ENCODE measurements at places on chromosomes 6 and 20.

GRCh38 chr20:47063407-47063806, 168.8 kb downstream of the EYA2 start:
- no peak for DNase-seq

DNA sequence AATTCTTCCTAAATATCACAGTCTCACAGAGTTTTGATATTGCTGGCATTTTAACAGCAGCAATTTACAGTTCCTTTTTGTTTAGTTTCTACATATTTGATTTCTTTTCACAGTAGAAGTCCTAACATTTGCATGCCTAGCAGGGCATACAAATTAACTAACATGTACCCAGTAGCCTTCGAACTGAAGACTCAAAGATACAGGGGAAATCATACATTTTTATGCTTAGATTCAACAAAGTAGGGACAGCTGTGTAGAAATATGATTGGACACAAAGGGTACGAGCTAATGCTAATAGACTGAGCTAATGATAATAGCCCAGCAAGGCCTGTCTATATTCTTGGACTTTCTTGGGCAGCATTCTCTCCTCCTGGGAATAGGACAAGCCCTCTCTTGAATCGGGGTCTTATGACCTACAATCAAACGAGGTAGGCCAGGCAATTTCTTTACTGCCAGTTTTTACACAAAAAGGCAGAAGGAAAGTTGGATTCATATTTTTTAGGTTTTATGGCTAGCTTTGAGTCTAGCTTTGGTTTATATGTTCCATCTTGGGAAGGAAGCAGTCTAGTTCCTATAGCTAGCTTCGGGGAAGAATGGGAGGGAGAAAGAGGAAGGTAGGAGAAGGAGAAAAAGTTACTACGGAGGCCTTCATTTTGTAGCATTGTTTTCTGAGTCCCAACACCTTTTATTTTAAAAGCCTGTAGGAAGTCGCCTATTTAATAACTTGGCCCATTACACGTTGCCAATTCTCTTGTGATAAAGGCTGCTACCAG, 115.8 kb downstream of the HFE start:
- no peak for DNase-seq

DNA sequence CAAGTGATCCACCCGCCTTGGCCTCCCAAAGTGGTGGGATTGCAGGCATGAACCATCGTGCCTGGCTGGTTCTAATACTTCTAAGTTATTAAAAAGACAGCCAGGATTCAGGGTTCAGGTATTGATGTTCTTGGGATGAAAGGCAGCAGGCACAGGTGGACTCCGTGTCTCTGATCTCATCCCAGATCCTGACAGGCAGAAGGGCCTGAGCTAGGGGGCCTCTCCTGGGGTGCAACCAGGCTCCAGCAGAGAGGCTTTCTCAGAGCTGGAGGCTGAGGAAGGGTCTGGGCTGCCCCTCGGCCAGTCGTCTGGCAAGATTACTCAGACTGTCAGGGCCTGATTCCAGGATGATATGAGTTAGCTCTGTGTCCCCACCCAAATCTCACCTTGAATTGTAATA, 106.3 kb downstream of the SCML4 start:
- DNase-seq: no peak

DNA sequence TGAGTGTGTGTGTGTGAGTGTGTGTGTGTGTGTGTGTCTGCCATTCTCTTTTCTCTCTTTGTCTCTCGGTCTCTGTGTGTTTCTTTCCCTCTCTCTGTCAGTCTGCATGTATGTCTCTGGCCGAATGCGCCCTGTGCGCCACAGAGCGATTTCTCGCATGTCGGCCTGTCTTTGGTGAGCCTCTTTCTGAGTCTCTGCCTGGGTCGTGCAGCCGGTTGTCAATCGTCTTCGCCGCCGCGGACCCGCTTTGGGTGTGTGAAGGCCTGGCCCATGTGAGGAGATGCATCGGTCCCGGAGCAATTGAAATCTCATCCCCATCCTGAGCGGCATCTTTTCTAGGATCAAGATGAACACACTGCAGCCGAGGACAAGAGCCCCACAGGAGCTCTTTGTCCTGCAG, 1567.2 kb upstream of the DEFB115 start:
- no peak for DNase-seq

- DNase-seq: no peak
These were observed 36.6 kb downstream of the MTRES1 start for GRCh38 chr6:107064579-107065065.

GRCh38 chr20:50792708-50793574, 1.9 kb upstream of the BCAS4 start:
- no peak for DNase-seq

DNA sequence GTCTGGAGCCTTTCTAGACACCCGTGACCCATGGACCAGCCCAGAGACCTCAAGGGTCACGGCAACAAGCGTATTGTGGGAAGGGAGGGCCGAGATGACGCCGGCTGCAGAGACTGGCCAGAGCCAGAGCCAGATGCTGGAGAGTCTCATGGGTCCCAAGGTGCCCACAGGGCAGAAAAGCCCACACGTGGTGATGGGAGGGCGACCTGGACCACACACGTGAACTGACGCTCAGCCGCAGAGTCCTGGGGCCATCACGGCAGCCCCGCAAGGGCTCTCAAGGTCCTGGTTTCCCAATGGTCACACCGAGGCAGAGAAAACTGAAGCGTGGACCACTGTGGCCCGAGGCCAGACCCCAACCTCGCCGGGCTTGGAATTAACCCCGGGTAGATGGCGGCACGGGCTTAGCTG, 92.6 kb downstream of the YTHDF1 start:
- DNase-seq: no peak

GRCh38 chr20:48459722-48460395, 367.9 kb downstream of the PREX1 start:
- DNase-seq: no peak

DNA sequence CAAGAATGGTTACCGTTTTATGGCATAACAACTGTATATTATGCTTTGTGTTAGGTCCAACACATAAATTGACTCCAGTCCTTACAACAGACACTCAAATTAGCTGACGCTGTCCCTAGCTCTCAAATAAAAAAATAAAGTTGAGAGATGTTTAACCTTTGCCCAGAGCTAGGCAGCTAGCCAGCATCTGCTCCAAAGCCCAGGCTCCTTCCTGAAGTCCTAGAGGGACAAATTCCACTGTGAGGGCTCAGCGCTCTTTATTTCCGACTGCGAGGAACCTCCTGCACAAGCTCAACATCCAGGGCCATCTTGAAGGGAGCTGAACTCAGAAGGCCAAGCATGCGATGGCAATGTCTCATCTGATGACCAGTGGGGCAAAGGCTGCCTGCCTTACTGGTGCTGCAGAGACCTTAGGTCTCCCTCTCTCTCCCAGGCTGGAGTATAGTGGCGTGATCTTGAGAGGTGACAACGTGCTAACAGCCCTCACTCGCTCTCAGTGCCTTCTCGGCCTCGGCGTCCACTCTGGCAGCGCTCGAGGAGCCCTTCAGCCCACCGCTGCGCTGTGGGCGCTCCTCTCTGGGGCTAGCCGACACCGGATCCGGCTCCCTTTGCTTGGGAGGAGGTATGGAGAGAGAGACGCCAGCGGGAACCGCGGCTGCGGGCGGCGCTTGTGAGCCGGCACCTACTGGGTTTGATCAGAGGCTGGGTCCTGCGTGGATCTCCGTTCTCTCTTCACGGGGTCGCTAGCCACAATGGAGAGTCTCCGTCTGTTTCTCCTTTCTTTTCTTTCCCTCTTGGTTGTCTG, 24.7 kb upstream of the GFOD1 start:
- no peak for DNase-seq

- DNase-seq: no peak
These were observed 67.4 kb downstream of the AIG1 start for GRCh38 chr6:143127941-143128680.

- DNase-seq: no peak
These were observed 8.2 kb upstream of the PYGB start for GRCh38 chr20:25239387-25240370.

- DNase-seq: no peak
These were observed 53.3 kb upstream of the EYA4 start for GRCh38 chr6:133187657-133188453.

- no peak for DNase-seq
These were observed 39.2 kb upstream of the RNF182 start for GRCh38 chr6:13885601-13886000.

DNA sequence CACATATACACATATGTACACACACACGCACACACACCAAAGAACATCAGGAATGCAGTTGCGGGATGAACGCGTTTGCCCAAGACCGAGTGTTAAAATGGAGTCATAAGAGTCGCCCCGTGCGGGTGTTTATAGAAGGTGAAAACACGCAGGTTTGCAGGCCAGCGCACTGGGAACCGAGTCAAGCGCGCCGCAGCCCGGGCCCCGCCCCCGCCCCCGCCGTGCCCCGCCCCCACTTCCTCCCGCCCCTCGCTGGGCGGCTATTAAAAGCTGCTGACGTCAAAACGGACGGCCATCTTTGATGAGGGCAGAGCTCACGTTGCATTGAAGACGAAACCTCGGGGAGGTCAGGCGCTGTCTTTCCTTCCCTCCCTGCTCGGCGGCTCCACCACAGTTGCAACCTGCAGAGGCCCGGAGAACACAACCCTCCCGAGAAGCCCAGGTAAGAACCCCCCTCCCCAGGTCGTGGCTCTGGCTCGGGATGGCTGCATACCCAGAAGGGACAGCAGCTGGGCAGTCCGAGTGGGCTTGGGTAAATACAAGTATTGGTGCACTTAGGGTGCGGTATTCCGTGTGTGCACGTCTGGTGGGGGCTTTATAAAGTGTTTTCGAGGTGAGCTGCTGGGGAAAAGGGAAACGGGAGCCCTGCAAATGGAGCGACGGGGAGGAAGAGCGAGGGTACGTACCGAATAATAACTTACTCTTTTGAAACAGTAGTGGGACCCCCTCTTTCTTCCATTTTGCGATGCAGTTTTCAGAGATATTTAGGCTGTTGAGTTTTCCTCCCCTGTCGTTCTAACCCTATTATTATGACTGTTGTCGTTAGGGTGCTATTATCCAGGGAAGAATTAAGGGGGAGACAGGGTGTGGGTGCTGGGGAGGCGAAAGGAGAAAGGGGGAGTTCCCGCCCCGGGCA, at the start of gene SNAP25:
Gene SNAP25, plus strand, starts transcription at position 295 of the 916 bp plus-strand sequence. CDS start 56,662 bp downstream, outside the sequence.
- peak; percentile 2 for DNase-seq

DNA sequence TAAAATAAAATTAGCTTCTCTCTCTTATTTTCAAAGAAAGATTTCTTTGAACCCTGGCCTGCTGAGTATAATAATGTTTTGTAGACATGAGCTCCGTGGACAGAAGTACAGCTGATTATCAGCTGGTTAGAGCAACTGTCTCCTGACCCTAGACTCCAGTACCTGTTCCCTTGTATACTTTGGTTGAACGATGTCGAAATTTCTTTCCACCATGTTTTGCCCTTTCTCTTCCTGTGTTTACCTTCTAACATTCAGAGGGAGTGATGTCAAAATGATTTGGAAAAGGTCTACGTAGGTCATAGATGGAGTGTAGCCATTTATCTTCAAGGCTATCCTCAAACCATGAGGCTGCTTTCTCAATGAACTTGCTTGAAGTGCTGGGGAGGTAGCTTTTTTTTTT, 16.8 kb upstream of the ADTRP start:
- DNase-seq: no peak

GRCh38 chr6:137155830-137156229, 17.6 kb downstream of the IL22RA2 start:
- DNase-seq: no peak

DNA sequence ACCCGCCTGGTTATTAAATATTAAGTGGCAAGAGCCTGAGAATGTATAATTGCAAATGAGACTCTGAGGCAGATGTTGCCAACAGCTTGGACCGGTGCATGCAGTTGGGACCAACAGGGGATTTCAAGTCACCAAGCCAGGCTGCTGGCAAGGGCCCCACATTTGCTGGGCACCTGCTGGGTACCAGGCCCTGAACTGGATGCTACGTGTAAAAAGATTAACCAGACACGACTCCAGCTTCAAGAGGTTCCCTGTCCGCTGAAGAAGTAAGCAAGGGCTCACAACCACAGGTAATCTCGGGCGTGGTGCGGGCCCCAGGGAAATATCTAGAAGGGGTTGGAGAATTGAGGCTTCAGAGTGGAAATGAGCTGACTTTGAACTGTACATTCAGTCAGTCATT, 13.2 kb upstream of the SIRPA start:
- no peak for DNase-seq

GRCh38 chr6:74805916-74806696, 399.7 kb downstream of the COL12A1 start:
- DNase-seq: no peak

GRCh38 chr6:106194949-106195921, 109.1 kb downstream of the PRDM1 start:
- no peak for DNase-seq

DNA sequence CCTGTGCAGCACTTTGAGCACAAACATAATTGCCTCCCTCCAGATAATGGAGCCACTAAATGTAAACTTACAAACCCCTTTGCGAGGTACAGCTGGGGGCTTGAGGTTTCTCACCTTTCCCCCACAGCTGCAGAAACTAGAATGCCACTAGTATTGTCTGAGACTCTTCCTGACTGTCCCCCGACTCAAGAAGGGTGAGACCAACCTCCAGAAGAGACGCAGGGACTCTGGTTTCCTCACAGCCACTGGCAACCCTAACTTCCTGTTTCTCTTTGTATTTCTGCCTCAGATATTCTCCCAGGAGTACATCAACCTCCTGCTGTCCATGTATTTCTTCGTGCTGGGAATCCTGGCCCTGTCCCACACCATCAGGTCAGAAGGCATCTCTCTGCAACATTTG, 23.6 kb downstream of the HM13 start:
- DNase-seq: no peak

- no peak for DNase-seq
These were observed 1.8 kb downstream of the ZBTB9 start for GRCh38 chr6:33456156-33456555.

- DNase-seq: no peak
These were observed 1.9 kb downstream of the ABRACL start for GRCh38 chr6:139030228-139030963.

GRCh38 chr6:16490616-16491015, 252.2 kb downstream of the GMPR start:
- no peak for DNase-seq

- DNase-seq: no peak
These were observed at the start of gene FAXC for GRCh38 chr6:99349171-99350141. Gene FAXC, minus strand, starts transcription at chr6:99349674. Its CDS starts 302 bp downstream, at chr6:99349372.
